Kidney tubule cell (primary cell): ENCODE measurements at places on chromosomes 5 and 9.
A peak's percentile ranks its signal among the peaks of the same experiment; 100 is the strongest.

- DNase-seq, result no peak
Observed at GRCh38 chr5:172728481-172729241, 42.3 kb downstream of the DUSP1 start.

- DNase-seq, result no peak
Observed at GRCh38 chr9:127651697-127652610, 39.9 kb downstream of the STXBP1 start.

GRCh38 chr5:131679911-131680310 is 44.9 kb upstream of the RAPGEF6 start:
- DNase-seq, result peak; percentile 35

GRCh38 chr5:89826938-89827337 is 582.6 kb downstream of the CETN3 start:
- DNase-seq, result no peak

- peak; percentile 62 for DNase-seq
Observed at GRCh38 chr5:40736103-40736875, 19.5 kb downstream of the TTC33 start.

DNA sequence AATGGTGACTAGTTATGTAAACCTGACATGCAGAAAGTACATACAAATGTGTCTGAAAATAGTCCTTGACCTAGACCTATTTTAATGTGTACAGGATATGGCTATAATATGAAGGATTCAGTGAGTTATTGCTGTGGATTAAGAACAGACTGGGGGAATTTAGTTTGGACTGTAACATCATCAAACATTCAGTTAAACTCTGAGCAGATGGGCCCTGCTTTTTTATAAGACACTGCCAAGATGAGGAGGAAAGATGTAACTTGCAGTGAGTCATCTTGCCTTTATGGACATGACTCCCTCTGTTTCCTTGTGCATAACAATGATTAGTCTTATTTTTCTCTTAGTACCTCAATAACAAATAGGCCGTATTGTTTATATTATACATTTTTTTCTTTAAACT is 12.2 kb downstream of the PPP3R2 start:
- peak; percentile 55 for DNase-seq

DNA sequence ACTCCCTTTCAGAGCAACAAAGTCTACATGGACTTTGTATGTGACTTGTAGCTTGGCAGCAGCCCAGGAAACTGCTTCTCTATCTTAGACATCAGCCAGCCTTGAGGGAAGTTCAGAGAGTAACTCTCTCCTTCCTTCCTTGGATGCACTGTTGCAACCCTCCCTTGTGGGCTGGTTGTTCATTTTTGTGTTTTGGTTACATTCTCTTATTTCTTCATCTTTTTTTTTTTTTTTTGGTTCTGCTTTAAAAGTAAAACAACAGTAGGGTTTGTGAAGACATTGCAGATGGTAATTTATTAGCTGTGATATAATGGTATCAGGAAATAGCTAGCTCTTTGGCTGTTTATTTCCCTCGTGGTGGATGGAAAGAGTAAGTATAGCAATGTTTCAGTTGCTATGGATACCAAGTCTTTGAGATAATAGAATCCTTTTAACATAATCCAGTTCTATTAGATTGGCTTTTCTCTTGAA is 97.9 kb upstream of the MAMDC2 start:
- DNase-seq, result peak; percentile 46

GRCh38 chr9:13351778-13352386 is 72.4 kb upstream of the MPDZ start:
- peak; percentile 47 for DNase-seq

GRCh38 chr9:655875-656274 is 185.6 kb upstream of the DMRT1 start:
- no peak for DNase-seq

- DNase-seq, result no peak
Observed at GRCh38 chr5:170641589-170642031, 137.8 kb downstream of the KCNIP1 start.

GRCh38 chr5:107832746-107833145 is 162.0 kb upstream of the EFNA5 start:
- DNase-seq, result no peak

DNA sequence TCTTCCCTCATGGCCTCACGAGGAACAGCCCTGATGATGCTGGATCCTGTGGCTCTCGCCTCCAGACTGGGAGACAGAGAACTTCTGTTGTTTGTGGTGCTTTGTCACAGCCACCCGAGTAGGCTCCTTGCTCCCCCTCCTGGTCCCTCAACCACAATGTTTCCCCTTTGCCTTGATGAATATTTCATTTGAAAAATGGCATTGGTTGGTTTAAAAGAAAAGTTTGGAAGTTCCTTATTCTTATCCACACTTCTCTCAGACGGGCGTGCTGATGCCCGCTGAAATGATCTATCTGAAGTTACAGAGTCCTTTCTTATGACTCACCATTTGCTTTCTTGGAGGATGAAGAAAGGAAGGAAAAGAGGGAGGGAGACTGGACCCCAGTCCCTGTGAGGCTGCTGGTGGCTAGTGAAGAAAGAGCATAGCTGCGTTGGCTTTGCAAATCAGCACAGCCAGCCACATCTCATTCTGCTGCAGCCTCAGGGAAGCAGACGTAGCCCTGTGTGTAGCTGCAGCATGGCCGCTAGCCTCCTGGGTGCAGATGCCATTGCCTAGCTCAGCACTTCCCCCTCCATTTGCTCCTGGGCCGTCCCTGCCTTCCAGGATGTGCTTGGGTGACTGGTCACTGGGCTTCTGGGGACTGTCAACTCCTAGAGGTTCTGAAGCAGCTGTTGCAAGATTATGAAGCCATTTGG is 185.9 kb downstream of the ERCC6L2 start:
- DNase-seq, result peak; percentile 36

- no peak for DNase-seq
Observed at GRCh38 chr5:109063223-109063622, 315.5 kb downstream of the FER start.

GRCh38 chr5:59146729-59147128 is 563.9 kb downstream of the RAB3C start:
- DNase-seq, result no peak

DNA sequence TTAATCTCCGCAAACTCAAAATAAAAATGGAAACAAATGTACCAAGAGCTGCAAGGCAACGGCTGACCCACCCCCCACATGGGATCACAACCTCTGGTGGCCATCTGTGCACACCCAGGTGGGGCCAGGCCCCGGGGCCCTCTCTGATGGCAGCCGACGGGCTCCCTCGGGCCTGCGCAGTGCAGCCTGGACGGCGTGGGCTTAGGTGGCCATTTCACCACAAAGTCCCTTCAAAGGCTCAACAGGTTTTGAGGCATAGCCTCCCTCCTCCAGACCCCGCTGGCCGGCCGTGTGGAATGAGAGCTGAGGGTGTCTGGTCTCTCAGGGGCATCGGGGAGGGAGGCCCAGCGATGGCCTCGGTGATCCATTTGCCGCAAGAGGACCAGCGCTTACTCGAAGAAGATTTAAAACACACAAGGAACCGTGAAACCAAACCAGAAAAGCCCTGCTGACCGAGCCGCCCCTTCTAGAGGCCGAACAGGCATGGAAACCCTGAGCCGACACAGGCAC is 42.7 kb upstream of the CEP72 start:
- DNase-seq, result no peak

- peak; percentile 26 for DNase-seq
Observed at GRCh38 chr5:138663009-138663408, 87.8 kb upstream of the HSPA9 start.

- no peak for DNase-seq
Observed at GRCh38 chr5:10036136-10036815, 213.4 kb downstream of the ATPSCKMT start.

DNA sequence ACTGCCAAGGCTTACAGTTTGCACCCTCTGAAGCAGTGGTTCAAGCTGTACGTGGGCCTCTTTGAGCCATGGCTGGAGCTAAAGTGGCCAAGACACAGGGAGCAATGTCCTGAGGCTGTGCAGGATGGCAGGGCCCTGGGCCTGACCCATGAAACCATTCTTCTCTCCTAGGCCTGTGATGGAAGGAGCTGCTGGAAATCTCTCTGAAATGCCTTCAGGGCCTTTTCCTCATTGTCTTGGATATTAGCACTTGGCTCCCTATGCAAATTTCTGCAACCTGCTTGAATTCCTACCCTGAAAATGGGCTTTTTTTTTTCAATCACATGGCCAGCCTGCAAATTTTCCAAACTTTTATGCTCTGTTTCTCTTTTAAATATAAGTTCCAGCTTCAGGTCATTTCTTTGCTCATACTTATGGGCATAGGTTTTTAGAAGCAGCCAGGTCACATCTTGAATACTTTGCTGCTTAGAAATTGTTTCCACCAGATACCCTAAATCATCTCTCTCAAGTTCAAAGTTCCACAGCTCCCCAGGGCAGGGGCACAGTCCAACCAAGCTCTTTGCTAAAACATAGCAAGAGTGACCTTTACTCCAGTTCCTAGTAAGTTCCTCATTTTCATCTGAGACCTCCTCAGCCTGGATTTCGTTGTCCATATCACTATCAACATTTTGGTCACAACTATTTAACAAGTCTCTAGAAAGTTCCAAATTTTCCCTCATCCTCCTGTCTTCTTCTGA is 138.3 kb downstream of the OSTF1 start:
- DNase-seq, result no peak

- DNase-seq, result peak; percentile 51
Observed at GRCh38 chr9:87557996-87558395, 60.3 kb downstream of the DAPK1 start.

GRCh38 chr9:124749284-124749683 is 21.8 kb downstream of the NR6A1 start:
- no peak for DNase-seq

DNA sequence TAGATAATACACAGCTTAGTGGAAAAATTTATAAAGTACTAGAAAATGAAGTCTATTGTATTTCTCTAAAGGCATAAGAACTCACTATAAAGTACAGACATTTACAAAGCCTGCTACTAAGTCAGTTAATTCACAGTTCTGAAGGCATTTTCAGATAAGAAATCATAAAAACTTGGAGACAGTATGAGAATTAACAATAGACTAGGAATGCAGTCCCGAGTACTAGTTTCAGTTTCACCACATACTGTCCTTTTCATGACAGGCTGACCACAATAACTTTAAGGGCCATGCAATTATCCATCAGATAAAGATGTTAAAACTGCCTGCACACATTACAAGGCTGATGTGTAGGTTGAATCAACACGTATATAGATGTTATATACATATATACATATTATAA is 362.6 kb upstream of the SMC2 start:
- DNase-seq, result peak; percentile 47

DNA sequence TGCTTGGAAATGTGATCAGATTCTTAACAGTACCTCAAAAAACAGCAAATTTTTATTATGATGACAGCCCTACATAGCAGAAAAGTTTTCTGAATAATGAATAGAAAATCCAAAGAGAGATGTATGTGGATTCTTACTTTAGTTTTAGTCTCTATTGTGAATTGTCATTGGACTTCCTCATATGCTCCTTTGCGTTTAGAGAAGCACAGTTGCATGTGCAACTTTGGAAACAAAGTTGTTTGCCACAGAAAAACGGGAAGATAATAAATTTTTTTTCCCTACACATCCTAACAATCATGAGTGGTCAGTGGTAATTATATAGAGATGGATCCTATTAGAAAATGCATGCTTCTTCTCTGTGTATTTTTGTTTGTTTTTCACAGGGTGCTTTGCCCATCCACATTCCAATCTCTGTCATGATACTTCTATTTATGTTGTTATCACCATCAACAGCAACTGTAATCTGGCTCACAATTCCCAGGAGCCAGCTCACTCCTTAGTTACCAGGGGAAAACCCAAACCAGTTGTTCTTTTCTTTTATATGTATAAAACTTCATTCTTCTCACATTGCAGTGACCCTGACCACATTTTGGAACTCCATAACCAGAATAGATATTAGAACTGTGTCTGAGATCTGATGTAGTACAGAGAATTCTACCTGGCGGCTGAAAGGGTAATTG is 118.7 kb downstream of the NDUFS4 start:
- DNase-seq, result peak; percentile 18

DNA sequence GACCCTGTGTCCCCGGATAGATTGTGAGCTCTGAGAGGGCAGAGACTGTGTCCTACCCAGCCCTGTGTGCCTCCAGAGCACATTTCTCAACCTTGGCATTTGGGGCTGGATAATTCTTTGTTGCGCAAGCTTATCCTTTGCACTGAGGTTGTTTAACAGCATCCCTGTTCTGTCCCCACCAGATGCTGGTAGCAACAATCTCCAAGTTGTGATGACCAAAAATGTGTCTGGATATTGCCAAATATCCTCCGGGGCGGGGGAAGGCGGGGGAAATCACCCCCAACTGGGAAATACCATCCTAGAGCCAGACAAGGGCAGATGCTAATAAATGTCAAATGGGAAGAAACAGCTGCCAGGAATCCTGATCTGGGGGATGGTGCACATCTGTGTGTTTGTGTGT is 24.0 kb upstream of the TNIP1 start:
- no peak for DNase-seq

DNA sequence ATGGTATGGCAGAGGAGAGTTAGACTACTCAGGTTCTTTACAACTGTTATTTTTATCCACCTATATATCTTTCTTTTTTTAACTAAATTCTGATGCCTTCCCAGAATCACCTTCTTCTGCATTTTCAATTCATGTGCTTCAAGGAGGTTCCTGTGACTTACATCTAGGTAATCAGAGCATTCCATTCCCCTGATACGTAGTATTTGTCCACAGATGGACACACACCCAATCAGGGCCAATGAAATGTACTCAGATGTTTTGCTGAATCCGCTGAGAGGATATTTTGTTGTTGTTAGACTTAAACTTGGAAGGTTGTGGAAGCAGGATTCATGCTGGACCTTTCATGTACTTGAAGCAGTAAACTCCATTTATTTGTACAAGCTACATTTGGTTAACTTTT is 159.4 kb upstream of the FER start:
- peak; percentile 31 for DNase-seq

- DNase-seq, result no peak
Observed at GRCh38 chr5:112221128-112221527, 197.9 kb downstream of the EPB41L4A start.

DNA sequence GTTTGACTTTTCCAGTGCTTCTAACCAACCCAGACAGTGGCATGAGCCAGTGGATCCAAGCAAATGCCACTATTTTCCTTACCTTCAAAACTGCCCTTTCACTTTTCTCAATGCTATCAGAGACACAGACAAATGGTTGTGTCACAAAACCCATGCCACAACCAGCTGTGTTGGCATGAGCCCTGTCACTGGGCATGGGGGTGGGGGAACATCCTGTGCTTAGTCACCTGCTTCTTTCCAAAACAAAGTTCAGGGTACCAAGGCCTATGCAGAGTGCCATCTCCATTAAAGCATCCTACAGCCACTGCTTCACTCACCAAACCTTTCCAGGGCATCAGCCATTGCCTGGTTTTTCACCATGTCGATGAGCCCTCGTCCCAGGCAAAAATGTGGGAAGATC is 30.1 kb downstream of the NIPSNAP3B start:
- no peak for DNase-seq
